ENCODE measurements at places on chromosomes 16 and 17.

GRCh38 chr16:81646561-81646960 lies 132.5 kb upstream of the PLCG2 start:
- no peak for DNase-seq

DNA sequence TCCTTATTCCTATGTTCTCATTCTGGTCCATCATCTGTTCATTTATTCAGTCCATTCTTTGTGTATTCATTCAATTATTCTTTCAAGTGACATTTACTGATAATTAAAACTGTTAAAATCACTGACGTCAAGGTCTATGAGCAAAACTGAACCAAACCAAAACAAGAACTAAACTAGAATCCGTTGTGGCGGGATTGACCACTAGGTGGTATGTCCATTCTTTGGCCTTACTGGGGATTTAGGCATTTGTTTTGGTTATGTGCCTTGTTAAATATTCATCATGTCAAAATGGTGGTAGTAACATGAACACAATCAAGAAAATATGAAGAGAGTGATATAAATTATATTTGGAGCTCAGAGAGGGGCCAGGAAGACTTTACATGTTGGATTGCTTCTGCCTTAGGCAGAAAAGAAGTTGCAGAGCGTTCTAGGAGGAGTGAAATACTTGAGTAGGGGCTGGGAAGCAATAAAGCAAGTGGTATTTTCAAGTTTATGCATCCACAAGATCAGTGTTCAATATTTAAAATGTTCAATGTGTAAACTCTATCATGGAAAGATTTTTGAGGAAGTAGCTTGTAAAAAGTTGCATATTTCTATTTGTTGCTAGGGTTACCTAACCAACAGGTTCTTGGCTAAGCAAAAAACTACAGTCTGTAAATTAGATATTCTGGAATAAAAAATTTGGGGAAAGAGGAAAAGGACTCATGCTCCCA lies 129.0 kb downstream of the CDH13 start:
- no peak for DNase-seq

DNA sequence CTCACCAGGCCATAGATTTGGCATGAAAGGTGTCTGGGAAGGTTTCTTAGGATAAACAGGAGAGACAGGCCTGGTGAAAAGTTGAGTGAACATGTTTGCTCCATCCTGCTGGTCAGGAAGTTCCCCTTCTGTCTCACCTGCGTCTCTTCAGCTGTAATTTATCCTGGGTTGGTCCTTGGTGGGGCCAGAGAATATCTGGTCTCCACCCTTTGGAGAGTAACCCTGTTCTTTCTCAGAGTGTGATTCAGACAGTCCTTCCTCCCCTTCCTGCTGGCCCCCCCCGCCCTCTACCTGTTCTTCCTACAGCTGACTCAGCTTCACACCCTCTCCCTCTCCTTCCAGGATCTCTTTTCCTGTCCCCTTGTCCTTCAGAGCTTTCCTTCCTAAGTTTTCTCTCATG lies 17.1 kb downstream of the MINK1 start:
- DNase-seq: no peak

DNA sequence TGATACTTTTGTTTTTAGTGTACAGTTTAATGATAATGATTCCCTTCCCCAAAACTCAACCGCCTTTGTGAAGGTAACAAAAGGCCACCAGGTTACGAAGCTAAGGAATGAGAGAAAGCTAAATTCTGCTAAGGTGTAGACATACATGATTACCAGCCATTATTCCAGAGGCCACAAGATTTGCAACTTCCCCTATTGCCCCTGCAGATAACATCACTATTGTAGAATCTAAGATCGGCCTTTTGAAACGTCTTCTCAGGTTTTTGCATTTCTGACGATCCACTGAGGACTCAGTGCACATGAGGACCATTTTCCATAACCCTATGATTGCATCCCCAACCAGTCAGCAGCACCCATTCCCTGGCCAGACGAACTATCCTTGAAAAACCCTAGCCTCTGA lies 33.9 kb upstream of the SNN start:
- no peak for DNase-seq

- DNase-seq: no peak
Observed at GRCh38 chr16:77090062-77090461, 100.9 kb upstream of the MON1B start.

GRCh38 chr16:10339777-10340732 lies 45.8 kb upstream of the ATF7IP2 start:
- DNase-seq: no peak

- no peak for DNase-seq
Observed at GRCh38 chr17:6388416-6388815, 46.5 kb downstream of the AIPL1 start.

DNA sequence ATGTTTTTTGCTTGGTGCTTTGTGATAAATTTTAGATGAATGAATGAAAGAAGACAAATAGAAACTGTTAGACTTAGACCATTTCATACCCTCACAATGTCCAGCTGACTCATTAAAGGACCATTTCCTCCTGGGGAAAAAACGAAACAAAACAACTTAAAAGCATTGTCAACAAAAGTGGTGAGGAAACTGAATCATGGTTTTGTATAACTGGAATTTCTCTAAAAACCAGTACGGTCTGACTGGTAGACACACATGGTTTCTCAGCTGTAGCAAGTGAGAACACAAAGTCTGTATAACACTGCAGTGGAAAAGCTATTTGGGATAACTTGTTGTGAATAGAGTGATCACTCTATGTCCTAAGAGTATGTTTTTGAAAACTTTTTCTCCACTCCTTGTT lies 5.3 kb upstream of the DDX52 start:
- no peak for DNase-seq

- no peak for DNase-seq
Observed at GRCh38 chr16:12054396-12054795, 77.9 kb downstream of the SNX29 start.

DNA sequence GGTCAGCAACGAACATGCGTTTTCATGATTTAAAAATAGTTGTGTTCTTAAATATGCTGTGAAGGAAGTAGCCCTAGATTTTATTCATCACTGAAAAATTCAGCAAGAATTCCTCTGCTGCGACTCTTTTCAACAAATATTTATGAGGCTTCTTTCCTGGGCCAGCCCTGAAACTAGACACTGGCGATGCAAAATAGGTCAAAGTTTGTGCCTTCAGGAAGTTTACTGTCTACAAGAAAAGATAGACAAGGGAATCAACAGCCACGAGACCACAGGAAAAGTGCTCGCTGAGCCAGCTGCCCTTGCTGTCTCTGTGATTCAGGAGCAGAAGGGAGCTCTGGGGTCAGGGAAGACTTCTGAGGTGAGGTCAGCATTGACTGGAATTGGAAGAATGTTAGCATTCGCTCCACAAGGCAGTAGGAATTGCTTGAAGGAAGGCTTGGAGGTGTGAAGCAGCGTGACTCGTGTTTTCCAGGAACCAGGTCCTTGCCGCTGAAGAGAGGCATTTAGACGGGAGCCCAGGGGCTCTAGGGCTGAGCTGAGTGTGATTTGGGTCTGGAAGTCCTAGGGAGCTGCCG lies 1.9 kb upstream of the RPL26 start:
- no peak for DNase-seq

DNA sequence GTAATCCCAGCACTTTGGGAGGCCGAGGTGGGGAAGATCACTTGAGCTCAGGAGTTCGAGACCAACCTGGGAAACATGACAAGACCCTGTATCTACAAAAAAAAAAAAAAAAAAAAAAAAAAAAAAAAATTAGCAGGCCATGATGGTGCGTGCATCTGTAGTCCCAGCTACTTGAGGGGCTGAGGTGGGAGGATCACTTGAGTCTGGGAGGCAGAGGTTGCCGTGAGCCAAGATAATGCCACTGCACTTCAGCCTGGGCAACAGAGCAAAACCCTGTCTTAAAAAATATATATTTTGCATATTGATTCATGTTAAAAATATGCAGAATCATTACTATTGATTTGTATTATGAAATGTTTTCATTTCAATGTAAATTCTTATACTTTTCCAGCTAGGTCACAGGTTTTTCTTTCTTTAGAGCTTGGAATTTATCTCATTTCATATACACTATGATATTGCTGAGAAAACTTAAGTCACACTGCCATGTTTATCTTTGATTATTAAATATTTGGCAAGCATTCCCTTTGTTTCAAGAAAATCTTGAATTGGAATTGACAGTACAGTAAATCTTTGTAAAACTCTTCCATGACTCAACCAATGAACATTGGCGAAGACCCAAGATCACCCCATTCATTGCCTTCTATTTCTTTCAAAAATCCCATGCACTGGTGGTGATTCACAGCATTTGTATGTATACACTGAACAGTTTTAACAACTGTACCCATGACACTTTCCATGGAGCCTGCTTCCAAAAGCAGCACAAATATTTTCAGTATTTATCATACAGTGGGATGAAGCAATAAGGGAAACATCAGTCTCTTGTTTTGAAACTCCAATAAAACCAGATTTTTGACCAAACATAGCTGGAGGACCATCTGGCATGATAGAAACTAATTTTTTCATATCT lies 83.5 kb upstream of the TNRC6A start:
- DNase-seq: no peak

GRCh38 chr16:12719972-12720371 lies 83.7 kb downstream of the CPPED1 start:
- no peak for DNase-seq

DNA sequence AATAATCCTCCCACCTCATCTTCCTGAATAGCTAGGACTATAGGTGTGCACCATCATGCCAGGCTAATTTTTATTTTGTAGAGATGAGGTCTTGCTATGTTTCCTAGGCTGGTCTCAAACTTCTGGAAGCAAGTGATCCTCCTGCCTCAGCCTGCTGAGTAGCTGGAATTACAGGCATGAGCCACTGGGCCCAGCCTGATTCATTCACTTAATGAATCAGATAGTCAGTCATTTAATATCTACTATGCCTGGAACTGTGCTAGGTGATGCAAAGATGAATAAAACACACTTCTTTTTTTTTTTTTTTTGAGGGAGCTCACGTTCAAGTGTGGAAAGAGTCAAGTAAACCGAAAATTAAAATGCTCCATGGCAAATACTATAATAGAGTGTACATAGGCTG lies 39.4 kb downstream of the EFCAB13 start:
- DNase-seq: no peak

Measured in retina (tissue), 1 donor.